ENCODE measurements at places on chromosomes 6 and 20. TPM values are rescaled to one million over a fixed set of nuclear protein-coding genes. Genes with fewer than 3 reads are reported as not detected.

The BMP6 gene
- 4.8 TPM for total RNA-seq

The BACH2 gene
- total RNA-seq: 10.7 TPM

The ZBTB12 gene
- total RNA-seq: 3.1 TPM

DNA sequence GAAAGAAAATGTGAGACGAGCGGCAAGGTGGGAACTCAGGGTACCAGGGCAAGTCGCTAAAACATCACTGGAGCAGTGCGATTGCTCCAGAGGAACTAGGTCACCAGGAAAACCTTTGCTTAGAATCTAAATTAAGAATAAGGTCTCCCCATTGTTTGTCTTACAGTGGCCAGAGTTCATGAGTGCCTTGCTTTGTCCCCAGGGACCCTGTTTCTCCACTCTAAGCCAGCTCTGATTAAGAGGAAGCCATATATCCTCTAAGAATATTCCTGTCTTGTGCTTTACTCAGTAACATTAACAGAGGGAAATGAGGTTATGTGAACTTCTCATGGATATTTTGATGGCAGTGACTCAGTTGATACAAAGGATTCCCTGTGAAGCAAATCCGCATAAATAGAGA, 305.8 kb downstream of the CD83 start:
- H3K27me3 ChIP-seq: no peaks in the 10 kb centered on the region
- DNase-seq: no peak

DNA sequence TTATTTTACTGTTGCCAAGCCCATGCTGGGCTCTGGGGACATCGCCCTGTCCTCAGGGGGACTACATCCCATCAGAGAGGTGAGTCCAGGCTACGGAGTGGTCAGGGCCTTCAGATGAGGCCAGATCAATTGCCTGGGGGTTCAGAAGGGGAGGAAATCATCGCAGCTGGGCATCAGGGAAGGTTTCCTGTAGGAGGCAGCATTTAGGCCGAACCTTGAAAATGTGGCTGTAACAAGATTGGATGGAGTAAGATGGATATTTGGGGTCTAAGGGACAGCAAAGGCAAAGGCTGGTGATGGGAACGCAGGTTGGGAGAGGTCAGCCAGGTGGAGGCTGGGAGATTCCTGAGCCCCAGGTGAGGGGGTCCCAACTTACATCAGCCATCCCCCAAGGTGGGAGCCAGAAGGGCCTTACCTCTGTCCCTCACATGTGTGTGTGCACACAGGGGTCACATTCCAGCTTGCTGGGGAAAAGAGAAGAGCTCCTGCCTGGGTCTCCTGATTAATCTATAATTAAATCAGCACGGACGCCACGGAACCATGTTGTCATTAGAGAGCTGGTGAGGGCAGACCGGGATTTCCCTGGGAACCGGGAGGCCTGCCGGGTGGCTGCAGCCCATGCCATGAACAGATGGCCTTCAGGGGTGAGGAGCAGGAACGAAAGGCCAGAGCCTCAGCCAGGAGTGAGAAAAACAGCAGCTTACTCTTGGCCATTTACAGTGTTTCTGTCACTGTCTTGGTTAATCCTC, 30.5 kb upstream of the DLGAP4 start:
- no peaks in the 10 kb centered on the region for H3K4me1 ChIP-seq
- DNase-seq: no peak
- no peak overlapping the region for H3K4me3 ChIP-seq
- no peak overlapping the region for H3K27ac ChIP-seq
- no peaks in the 10 kb centered on the region for H3K36me3 ChIP-seq
